NCI-H1417 treated with DMSO at 0.1 percent for 48 hours (cell line): ENCODE measurements at places on chromosomes 5 and 9.

DNA sequence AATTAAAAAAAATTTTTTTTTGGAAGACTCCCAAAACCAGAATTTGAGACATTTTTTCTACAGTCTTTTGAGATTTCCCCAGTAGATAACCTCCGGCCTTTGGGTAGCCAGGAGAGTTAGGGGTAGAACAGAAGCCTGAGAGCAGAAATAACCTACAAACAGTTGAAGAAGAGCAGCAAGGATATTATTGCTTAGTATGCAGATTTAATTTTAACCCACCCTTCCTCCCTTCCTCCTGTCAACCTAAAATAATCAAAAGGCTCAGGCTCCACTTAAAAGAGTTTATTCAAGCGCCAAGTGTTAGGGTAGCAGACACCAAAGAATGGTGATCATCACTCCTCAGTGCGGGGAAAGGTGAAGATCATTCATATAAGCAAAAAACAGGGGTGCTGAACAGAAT lies 17.4 kb upstream of the FAM120A start:
- no peak for DNase-seq

DNA sequence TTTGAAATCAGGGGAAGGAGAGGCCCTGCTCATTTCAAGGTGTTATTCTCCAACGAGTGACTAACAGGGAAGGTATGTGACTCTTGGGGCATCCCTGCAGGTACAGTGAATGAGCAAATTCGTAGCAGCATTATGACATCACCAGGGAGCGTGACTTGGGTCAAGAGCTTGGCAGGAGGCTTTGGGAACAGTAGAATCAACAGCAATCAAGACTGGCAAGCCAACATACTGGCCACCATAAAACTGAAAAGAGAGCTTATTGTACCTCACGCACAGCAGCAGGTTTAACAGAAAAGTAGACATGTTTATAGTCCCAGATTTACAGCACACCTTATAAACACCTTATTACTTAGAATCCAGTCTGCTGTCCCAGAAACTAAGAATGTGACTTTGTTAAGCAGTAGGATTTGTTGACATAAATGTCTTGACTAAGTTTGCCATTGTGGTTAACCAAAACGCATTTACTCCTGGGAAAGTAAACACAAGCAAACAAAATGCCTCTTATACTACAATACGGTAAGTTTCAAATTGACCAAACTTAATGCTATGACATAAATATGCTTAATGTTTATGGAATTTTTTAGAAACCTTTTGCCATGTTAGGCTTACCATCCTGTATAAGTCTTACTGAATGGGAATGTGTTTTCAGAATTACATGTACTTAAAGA lies 297.8 kb downstream of the NPR3 start:
- no peak for DNase-seq

- no peak for DNase-seq
These were observed 282.4 kb downstream of the ARHGEF28 start for GRCh38 chr5:73908395-73908794.

- DNase-seq, result no peak
These were observed 35.2 kb downstream of the FANCC start for GRCh38 chr9:95282332-95282731.

DNA sequence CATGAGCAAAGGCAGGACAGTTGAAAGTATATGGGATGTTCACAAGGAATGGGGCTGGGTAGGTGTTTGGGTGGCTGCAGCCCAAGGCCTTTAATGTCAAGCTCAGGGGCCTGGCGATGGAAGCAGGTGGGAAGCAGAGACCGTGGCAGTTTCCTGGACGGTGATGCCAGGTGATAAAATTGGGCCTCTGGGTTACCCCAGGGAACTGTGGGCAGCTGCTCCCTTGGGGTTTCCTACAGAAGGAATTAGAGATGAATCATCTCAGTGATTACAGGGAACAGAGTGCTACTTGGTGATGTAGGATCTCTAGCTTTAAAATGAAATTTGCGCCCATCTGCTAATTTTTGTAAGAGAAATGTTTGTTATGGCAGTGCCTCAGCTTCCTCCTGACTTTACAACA lies 39.2 kb downstream of the TSTD2 start:
- DNase-seq, result no peak

- DNase-seq, result no peak
These were observed 74.7 kb downstream of the SPRY4 start for GRCh38 chr5:142250119-142250518.

- DNase-seq, result peak; percentile 81
These were observed 55.3 kb upstream of the RAD23B start for GRCh38 chr9:107227774-107228173.

DNA sequence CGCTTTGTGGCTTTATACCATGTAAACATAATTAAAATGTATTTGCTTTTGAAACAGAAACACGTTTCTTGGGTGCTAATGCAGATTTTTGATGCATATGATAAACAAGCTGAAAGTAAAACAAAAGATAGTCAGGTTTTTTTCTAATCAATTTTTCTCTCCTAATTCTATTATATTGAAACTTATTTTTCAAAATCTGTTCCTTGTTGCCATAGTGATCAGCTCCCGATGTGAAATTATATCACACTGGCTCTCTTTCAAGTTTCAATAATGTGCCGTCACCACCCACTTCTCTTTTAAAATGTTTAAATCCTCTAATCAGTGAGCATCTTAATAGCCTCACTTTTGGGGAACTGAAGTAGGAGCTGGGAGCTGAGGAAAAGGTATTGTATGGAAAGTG lies 36.4 kb upstream of the DAPK1 start:
- DNase-seq, result no peak

- no peak for DNase-seq
These were observed 29.8 kb upstream of the BICD2 start for GRCh38 chr9:92794426-92794825.

- DNase-seq, result no peak
These were observed 162.1 kb downstream of the ELAVL2 start for GRCh38 chr9:23663946-23664345.

- DNase-seq, result no peak
These were observed 80.5 kb downstream of the FNBP1 start for GRCh38 chr9:129962451-129962864.

GRCh38 chr5:82798676-82799075 lies 278.5 kb downstream of the TMEM167A start:
- DNase-seq, result no peak

DNA sequence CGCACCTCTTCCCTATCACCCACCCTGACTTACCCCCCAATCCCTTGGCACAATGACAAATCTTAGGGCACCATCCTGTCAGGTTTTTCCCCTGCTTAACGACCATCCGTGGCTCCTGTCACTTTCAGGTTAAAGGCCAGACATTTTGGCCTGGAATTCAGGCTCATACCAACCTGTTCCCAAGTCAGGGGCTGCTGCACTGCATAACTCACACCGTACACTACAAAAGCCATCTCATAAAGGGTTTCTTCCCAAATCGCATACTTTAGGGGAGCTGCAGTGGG lies 7.5 kb upstream of the AKNA start:
- DNase-seq, result no peak

- DNase-seq, result no peak
These were observed 8.1 kb downstream of the BASP1 start for GRCh38 chr5:17225520-17225919.

DNA sequence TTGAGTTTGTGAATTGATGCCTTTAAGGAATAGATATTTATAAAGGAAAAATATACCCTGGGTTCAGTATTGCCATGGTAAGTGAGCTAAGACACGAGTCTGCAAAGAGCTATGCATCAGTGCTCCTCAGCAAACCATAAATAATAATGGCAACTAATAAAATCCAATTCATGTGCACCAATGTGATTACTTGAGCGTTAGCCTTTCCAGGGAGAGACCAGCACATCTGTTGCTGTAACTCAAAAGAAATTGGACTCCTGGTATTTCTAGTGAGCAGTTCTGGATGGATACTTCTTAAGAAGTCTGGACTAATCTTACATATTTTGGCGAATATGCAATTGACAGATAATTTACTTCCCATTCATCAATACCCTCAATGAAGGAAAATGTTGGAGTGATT lies 373.3 kb downstream of the ARHGEF28 start:
- no peak for DNase-seq

DNA sequence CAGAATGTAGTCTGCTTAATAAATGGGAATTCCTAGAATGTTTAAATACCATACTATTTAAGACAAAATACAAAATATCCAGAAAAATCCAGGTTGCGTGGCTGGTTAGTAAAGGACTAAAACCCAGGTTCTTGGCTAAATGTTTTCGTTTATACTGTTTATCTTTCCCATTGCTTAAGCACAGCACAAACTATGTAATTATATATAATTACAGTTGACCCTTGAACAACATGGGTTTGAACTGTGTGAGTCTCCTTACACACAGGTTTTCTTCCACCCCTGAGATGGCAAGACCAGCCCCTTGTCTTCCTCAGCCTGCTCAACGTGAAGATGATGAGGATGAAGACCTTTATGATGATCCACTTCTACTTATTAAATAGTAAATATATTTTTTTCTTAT lies 24.7 kb downstream of the XPA start:
- no peak for DNase-seq

GRCh38 chr5:116379306-116379705 lies 195.3 kb downstream of the SEMA6A start:
- DNase-seq, result no peak

- no peak for DNase-seq
These were observed 416.3 kb downstream of the SPATA31D1 start for GRCh38 chr9:82404881-82405280.

GRCh38 chr5:103275851-103276250 lies 17.3 kb downstream of the MACIR start:
- DNase-seq, result no peak

GRCh38 chr5:38719916-38720315 lies 125.9 kb upstream of the OSMR start:
- DNase-seq, result no peak

- no peak for DNase-seq
These were observed 481.1 kb downstream of the NR2F1-AS1 start for GRCh38 chr5:93099902-93100347.

- no peak for DNase-seq
These were observed 78.9 kb upstream of the ADRB2 start for GRCh38 chr5:148747536-148747906.

DNA sequence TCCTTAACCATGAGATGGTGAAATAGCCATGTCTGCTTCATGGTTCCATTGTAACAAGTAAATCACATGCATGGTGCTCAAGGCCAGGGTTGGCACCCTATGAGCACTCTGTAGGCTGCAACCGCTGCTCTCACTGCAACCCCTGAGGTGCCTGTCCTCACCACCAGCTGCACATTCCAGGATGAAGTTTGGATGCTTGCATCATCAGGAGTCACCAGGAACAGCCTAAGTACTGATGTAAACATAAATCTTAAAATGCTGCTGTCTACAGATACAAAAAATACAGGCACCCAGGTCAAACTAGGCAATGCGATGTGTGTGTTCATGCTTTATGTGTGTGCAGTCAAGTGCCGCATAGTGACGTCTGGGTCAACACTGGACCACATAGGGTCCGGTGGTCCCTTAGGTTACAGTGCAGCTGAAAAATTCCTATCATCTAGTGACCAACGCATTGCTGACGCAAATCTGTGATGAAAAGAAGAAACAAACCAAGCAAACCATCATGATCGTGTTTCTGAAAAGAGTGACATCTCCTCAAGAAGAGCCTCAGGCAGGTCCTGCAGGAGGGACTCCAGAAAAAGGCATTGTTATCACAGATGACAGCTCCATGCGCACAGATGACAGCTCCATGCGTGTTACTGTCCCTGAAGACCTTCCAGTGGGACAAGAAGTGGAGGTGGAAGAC lies 234.8 kb downstream of the AUH start:
- DNase-seq, result no peak

DNA sequence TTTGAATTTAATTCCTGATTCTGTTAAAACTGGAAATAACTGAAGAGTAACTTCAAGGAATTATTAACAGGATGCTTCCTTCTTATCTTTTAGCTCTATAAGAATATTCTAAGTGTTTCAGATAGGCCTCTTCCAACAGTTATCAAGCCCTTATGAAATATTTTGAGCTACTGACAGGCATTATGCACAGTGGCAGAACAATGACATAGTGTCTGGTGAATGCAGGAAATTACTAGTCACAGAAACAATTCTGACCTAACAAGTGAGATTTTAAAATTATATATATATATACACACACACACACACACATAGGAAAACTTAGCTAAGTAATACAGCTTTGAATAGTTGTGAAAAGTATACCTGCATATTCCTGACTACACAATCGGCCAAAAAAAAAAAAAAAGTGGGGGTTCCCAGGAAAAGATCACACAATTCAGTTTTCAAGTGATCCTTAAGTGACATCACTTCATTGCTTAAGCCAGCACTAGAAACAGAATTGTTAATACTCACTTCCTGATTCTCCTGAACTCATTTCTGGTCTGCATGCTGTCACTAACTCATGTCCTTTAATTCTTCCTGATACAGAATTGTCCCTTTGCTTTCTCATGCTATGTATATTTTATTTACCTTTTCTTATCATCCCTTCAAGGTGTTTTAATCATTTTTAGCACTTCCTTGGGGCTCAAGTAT lies 77.3 kb downstream of the SLC25A46 start:
- DNase-seq, result no peak

DNA sequence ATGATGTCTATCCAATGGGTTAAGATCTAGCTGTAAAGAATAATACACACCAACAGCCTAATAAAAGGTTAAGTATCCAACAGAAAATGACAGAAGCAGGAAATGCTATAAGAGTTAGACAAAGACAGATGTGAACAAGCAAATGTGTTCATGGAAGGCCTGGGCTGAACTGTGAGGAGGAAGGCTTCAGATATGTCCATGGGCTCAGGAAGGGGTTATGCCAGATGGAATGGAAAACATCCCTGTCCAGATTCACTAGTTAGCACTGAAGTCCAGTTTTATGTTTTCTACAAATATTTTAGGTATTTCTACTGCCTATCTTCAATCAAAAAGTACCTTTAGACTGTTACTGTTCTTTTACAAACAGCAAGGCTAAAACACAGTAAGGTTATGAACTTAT lies 27.1 kb downstream of the ERAP1 start:
- no peak for DNase-seq

- no peak for DNase-seq
These were observed 48.1 kb downstream of the TENT4A start for GRCh38 chr5:6761333-6761732.

- no peak for DNase-seq
These were observed 5.0 kb upstream of the MRNIP start for GRCh38 chr5:179863449-179864085.

GRCh38 chr5:115415143-115415491 lies 118.7 kb upstream of the CCDC112 start:
- DNase-seq, result no peak

DNA sequence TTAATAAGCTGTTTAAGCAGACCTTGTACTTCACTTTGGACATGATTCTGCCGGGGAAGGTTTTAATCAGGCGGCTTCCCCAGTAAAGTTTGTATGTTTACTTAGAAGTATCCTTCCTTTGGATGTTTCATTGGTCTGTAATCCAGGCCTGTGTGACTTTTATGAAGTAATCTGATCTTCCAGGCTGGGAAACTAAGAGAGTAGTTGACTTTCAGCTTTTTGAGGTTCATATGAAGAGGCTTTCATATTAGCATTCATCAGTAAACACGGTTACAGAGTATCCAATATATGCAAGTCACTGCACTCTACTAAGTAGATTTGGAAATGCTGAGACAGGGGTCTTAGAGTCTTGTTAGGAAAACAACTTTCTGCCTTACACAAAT lies 1.1 kb downstream of the DNAJC21 start:
- DNase-seq, result no peak

- DNase-seq, result no peak
These were observed 67.2 kb downstream of the MRPS30 start for GRCh38 chr5:44875661-44876605.

GRCh38 chr9:27626244-27627187 lies 53.2 kb upstream of the C9orf72 start:
- no peak for DNase-seq

GRCh38 chr5:74975582-74975981 lies 76.8 kb downstream of the GCNT4 start:
- no peak for DNase-seq
